Natural killer cell treated with Interleukin-12 subunit alpha and Interleukin-12 subunit beta and Interleukin-15 and Interleukin-18, amount 100 ng/mL, for 72 hours (primary cell): ENCODE measurements at places on chromosomes 2 and 18.

DNA sequence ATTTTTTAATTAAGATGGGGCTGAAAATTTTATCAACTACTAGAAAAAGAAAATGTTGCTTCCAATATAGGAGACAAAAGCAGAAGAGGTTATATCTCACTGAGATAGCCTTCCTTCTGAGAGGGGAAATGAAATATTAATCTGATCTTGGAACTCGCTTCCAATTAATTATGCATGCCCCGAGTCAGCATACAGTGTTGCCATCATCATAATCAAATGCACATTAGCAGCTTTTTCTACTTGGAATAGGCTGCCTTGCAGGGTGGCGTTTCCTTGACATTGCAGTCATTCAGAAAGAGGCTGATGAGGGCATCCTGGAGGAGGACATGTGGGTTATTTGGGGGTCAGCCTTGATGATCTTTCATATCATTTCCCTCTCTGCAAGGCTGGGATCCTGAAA, 18.4 kb upstream of the RPL37A start:
- no peak for DNase-seq

DNA sequence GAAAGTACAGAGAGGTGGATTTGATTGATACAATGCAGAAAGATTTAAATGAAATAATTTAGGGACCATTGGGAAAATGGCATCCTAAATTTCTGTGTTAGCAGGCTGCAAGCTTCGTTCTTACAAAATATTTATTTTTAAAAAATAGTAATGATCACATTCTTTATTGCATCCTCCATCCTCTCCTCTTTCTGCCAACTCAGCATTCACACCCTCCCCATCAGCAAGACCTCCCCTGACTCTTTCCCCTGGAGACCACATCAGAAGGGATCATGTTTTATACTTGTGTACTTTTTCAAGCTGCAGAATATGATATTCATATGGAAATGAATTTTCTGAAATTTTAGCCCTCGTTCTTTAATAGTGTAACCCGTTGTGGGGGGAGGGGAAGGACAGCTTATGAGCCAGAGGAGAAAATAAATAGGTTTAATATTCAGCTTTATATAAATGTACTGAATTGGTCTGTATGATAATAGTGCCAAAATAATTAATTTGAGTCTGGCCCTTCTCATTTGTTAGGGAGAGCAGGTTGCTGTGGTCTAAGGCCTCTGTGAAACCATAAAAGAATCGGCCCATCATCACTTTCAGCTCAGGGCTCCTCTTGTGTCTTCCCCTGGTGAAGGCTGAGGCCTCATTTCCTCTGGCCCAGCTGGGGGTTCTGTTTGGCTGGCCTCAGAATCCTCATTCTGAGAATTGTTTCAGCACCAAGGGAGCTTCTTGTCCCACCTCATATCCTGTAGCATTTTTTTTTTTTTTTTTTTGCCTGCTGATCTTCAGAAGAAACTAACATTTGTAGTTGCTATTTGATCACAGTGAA, 330.8 kb downstream of the TXNL1 start:
- DNase-seq = no peak

DNA sequence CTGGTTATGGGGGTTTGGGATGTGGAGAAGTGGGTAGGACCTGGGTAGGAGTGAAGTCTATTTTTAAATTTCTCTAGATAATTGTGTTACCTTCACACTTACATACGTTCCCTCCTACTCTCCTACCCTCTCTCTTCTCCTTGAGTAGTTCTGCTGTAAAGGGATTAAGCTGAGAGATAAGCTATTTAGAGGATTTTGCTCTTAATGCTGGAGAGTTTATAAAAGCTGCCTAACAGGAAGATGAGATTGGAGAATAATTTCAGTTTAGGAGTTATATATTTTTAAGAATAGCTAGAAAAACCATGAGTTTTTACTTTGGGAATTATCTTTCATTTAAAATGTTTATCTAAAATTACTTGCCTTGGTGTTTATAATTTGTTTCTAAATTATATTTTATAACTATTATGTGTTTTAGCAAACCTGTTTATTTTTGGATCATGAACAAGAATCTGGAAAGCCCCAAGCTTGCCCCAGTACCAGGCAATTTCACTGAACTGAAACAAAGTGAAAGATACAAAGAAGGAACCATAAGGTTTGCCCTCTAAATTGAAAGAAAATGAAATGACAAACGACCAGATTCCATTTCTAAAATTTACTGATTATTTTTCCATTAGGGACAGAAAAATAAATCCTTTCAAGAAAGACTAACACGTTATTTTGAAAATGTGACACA, 101.5 kb downstream of the ZNF532 start:
- no peak for DNase-seq

DNA sequence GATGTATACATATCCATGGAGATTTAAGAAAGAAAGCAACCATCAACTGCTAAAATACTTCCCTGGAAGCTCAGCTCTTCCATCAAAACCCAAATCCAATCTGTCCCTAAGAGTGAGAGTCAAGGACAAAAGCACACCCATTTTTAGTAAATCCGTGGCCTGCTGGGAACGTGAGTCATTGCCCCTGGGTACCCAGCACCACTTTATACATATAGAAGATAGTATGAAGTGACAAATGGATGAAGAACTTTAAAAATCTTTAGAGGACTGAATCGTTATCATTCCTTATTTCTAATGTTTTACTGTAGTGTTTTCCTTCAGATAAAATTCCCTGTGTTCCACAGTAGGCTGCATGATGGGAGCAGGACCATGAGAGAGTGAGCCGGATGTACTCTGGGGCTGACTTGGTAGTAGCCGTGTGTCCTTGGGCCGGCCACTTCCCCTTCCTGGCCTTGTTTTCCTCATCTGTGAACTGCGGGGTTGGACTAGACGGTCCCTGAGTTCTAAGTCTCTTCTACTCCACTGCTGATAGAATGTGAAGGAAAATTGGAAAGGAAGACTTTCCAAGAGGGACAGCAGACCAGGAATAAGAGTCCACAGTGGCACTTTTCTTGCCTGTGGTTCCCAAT, 28.5 kb upstream of the CEP68 start:
- no peak for DNase-seq

DNA sequence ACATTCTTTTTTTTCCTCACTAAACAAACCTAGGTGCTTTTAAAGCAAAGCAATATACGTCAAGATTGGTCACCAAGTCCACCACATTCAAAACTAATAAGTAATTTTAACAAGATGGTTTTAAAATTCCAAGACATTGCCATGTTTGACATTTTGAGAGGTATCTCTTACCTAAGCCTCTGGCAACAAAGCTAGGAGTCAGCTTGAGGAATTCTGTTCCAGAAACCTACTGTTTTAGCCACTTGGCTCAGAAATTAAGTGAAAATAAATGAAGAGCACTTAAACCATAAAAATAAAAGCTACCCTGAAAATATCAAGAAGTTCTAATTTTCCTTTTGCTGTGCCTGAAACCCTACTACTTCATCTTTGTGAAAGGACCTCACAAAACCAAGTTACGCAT, 30.0 kb upstream of the CHMP3 start:
- no peak for DNase-seq

DNA sequence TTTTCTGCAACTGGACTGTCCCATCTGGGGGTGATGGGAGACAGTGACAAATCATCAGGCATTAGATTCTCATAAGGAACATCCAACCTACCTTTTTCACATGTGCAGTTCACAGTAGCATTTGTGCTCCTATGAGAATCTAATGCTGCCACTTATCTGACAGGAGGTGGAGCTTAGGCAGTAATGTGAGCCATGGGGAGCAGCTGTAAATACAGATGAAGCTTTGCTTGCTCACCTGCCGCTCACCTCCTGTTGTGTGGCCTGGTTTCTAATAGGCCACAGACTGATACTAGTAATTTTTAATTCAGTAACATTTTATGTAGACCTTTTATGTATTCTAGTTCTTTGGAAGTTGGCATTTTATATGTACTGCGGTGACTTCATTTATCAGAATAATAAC, 180.1 kb upstream of the SPOPL start:
- DNase-seq = no peak

- no peak for DNase-seq
Observed at GRCh38 chr18:23380001-23380550, 73.0 kb upstream of the RIOK3 start.

GRCh38 chr2:116733699-116734098, 1080.8 kb upstream of the DDX18 start:
- DNase-seq = no peak

DNA sequence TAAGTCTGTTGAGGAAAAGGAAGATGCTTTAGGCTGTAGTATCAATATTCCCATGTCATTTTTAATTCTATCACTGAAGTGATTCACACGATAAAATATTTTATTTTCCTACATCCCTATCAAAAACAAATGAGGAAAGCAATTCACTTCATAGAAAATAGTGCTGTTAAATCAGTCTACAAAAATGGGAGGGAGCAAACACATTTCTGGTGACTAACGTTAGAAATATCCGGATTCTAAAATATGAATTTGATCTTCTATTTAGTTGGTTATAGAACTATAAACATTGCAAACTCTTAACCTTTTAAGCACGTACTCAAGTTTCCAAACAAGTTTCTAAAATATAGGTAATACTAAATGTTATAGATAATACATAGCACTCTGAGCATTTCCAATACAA, 20.8 kb downstream of the ATF2 start:
- no peak for DNase-seq

DNA sequence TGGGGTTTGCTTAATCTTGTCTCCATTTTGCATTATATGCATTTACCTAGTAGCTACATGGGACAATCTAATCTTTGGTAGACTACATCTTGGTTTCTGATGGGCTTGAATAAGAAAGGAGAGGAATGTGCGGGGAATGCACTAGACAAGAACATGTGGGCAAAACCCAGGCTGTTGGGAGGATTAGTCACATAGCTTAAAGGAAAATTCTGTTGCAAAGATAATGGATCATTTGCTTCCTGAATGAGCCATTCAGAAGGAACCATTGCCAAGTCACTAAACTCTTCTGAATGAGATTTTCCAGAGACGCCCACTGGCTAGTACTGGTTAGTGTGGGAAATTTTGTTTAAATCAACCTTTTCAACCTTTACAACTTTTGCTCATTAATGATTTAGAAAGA, 84.8 kb downstream of the OSBPL6 start:
- no peak for DNase-seq

- no peak for DNase-seq
Observed at GRCh38 chr2:210938228-210938627, 381.8 kb downstream of the CPS1 start.

DNA sequence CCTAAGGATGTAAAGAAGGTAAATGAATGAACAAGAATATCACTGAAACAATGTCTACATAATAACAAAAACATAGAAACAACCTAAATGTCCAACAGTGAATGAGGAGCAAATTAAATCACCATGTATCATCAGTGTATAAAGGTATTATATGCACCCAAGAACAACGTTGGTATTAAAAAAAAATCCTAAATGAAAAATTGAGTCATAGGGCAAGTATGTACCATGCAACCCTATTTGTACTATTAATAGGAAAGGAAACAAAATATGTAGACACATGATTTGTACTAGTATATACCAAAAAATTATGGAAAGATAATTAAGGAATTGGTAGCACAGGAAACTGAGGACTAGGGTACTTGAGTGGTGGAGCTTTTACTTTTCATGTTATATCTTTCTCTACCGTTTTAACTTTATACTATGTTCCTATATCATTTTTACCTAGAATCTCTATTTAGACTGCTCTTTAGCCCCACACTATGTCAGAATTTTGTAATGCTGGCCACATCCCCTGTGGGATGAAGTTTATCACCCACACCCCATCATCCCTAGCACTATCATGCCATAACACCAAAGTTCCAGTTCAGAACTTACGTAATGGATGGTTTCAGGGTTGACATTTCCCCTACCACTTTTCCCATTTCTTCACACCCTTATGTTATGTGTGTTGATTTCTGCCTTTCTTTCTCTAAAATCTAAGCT, 25.6 kb downstream of the IKZF2 start:
- peak; percentile 70 for DNase-seq

- DNase-seq = no peak
Observed at GRCh38 chr2:60821587-60822302, 59.6 kb upstream of the REL start.

DNA sequence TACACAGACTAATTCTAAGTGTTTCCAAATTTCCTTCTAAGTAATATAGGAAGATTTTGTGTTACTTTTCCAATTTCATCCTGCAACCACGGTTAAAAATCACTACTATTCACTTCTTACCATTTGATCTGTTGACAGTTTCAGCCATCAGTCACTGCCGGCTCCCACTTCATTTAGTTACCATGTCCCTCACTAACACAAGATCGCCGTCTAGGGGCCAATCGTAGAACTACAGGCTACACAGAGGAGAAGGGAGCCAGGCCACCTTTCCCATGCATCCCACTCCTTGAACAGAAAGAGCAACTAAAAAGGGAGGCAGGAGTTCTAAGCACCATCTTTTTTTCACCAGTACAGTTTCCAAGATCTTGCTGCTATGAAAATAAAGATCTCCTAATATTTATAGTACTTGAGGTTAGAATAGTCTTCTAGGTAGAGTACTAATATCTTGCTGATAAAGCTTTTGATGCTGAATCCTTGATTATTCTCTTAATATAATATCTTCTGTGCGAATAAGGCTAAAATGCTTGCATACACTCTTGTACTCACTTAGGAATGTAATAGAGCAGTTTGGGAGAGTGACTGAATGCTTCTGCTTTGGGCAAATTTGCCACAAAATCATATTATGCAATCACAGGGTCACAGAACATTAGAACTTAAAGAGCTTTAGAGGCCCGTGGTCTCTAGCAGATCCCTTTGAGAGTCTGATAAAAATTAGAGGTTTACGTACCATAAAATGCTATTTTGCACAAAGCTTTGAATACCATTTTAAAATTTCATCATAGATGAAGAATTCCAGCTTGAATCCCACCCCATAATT, 39.5 kb upstream of the CYP1B1 start:
- DNase-seq = peak; percentile 73

DNA sequence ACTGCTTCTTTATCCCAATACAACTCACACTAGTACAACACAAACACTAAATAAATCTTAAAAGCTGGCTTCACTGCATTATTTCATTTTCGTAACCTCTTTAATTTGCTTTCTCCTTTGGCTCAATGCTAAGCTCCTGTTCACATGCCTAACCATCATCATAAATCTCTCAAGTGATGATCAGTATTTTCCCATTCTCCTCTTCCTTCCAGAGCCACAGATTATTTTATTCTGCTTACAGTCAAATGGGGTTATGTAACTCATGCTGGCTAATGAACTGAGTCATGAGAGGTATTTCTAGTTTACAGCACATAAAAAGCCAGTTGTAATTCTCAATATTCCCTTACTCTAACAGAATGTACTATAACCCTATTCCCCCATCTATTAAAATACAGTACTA, 350.4 kb upstream of the ZC3H15 start:
- no peak for DNase-seq

DNA sequence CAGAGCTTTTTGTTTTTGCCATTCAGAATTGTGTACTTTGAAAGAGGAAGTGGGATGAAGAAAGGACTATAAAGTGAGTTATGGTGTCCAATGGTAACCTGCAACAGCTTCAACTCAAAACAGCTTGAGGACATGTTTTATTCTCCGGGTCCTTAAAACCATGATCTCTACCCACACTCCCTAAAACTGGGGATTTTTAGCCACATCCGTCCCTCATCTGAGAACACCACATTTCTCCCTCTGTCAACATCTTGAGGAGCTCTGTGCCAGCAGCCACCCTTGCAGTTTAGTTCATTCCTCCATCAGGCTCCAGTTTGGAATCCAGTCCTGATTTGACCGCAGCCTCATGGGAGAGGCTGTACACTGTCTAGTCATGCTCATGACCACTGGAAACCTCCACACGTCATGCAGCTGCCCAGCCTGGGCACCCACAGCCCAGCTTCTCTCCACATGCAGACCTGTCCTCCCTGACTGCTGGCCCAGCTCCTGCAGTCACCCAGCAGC, 62.6 kb downstream of the C18orf63 start:
- no peak for DNase-seq
